ENCODE measurements at places on chromosomes 6 and 20. TPM values are rescaled to one million over a fixed set of nuclear protein-coding genes. Genes with fewer than 3 reads are reported as not detected.

GRCh38 chr20:9019833-9020232, 49.1 kb upstream of the PLCB4 start:
- H3K4me1 ChIP-seq, result no peaks in the 10 kb centered on the region
- DNase-seq, result no peak
- no peaks in the 10 kb centered on the region for H3K36me3 ChIP-seq
- H3K27me3 ChIP-seq, result no peaks in the 10 kb centered on the region
- no peak overlapping the region for H3K27ac ChIP-seq

DNA sequence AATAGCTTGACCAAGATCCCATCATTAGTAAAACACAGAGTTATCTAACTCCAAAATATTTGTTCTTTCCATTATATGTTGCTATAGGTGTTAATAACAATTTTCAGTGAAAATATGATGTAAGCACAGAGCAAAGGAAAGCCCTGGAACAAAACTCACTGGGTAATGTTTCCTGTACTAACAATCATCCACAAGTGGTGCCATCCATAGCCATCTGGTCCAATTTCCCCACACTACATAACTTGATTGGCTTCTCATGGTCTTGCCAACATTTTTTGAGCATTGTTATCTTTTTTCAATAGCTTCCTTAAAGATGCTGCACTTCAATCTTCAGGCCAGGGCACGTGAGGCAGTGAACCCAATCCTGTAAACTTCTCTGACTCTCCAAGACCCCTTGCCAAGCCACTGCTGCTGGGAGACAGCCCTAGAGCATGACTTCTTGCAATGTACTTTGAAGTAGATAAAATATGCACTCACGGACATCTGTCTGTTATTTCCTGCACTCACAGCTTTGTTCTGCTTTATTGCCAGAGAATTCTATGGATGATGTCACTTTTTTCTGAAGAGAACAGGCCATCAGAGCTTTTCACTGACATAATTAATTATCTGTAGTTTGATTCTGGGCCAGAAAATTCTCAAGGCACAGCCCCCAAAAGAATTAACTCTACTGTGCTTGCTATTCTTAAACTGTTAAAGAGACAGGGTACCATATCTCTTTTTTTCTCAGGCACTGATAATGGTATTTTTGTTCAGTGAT, 97.5 kb upstream of the TMEM30A start:
- no peak overlapping the region for H3K27ac ChIP-seq
- H3K36me3 ChIP-seq, result no peaks in the 10 kb centered on the region
- no peaks in the 10 kb centered on the region for H3K27me3 ChIP-seq
- H3K4me3 ChIP-seq, result no peak overlapping the region

DNA sequence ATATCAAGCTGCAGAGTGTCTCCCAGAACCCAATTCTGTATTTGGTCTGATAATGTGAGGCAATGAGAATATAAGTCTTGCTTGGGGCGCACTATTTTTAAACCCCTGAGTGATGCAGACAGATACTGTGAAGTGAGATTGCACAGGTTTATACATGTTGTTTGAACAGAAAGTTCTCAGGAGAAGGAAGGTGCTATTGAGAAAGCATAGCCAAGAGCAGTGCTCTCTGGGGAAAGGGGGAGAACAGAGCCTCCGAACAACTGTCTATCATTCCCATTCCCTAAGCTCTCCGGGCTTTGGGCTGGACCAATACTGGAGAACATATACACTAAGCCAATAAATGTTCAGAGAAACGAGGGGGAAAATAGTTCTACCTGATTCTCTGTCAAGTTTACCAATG, 75.8 kb downstream of the PERP start:
- H3K4me1 ChIP-seq, result no peaks in the 10 kb centered on the region
- DNase-seq, result no peak
- H3K36me3 ChIP-seq, result no peaks in the 10 kb centered on the region
- H3K4me3 ChIP-seq, result no peak overlapping the region
- no peak overlapping the region for H3K27ac ChIP-seq
- no peaks in the 10 kb centered on the region for H3K27me3 ChIP-seq

DNA sequence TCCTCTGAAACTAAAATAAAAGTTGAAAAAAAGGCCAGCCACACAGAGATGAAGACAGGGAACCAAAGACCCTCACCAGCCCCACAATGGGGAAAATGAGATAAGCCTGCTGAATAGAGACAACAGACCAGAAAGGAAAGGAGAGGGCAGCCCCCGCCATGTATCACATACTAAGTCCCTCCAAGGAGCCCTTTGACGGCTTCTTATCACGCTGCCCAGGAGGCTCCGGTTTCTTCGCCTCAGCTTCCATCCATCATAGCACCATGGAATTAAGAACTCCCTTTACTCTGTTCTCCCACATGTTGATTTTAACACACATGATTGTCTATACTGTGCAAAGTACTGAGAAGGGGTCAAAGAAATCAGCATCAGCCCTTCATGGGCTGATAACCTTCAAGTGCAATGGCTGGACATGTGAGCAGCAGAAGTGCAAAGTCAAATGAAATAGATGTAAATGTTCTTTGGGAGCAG, 54.9 kb downstream of the MAP3K5 start:
- peak overlapping the region; percentile 49 for H3K27ac ChIP-seq
- no peak for DNase-seq
- H3K27me3 ChIP-seq, result no peaks in the 10 kb centered on the region
- H3K36me3 ChIP-seq, result no peaks in the 10 kb centered on the region

- no peak overlapping the region for H3K27ac ChIP-seq
- H3K27me3 ChIP-seq, result no peaks in the 10 kb centered on the region
- DNase-seq, result no peak
- H3K36me3 ChIP-seq, result no peaks in the 10 kb centered on the region
These were observed 298.7 kb downstream of the TSHZ2 start for GRCh38 chr20:53270792-53271375.

DNA sequence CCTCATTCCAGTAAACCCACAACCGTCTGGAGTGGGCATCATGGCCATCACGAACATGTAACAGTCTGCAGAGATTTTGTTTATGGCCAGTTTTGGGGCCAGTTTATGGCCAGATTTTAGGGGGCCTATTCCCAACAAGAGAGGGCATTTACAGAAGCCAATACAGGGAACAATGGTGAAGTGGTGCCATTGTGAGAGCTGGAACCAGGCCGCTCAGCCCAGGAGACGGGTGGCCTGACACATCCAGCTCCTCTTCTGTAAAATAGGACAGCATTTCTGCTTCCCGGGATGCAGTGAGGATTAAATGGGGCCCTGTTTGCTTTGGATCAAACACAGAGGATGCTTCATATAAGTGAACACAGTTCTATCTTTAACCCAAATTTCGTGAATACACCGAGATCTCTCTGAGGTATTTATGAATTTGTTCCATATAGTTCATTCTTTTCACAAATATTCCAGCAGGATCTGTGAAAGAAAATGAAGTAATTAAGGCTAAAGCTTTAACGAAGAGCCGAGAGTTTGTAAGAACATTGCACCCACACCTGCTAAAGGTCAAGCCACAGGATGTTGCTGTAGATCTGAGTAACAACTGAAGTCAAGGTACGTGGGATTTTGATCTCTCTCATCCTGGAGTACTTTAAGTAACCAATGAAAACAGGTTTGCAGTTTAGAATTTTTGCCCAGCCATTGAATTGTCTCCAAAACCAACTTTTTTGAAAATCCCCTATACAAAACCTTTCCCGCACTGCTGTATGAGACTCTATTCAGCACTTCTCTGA, 14.5 kb upstream of the SIRPG start:
- H3K27me3 ChIP-seq, result no peaks in the 10 kb centered on the region
- no peak overlapping the region for H3K27ac ChIP-seq
- H3K36me3 ChIP-seq, result no peaks in the 10 kb centered on the region
- no peak overlapping the region for H3K4me3 ChIP-seq
- DNase-seq, result no peak

DNA sequence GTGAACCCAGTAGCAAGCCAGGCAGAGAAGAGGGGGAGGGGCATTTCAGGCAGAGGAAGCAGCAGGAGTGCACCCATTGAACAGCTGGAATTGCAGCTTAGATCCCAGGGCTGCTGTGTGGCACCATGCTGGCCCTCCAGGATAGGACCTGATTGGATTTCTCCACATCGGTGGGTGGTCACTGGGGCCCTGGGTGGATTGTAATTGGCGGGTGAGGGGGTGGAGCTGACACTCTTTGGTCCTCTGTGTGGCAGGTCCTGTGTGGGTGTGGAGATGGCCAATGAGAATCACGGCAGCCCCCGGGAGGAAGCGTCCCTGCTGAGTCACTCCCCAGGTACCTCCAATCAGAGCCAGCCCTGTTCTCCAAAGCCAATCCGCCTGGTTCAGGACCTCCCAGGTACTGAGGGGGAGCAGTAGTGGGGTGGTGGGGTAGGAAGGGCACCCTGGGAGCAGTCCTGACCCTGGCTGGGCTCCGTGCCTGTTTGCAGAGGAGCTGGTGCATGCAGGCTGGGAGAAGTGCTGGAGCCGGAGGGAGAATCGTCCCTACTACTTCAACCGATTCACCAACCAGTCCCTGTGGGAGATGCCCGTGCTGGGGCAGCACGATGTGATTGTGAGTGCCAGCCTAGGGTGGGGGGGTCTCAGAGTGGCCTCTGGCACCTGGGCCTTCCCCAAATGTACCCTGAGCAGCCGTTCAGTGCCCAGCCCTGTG, 4.4 kb downstream of the PCIF1 start:
- H3K4me1 ChIP-seq, result no peaks in the 10 kb centered on the region
- H3K27ac ChIP-seq, result no peak overlapping the region
- no peak overlapping the region for H3K4me3 ChIP-seq

- no peaks in the 10 kb centered on the region for H3K27me3 ChIP-seq
- no peak for DNase-seq
- no peaks in the 10 kb centered on the region for H3K4me1 ChIP-seq
- no peak overlapping the region for H3K4me3 ChIP-seq
- H3K27ac ChIP-seq, result no peak overlapping the region
These were observed 28.6 kb downstream of the MYLIP start for GRCh38 chr6:16157492-16157891.

- peaks cover 8% of the 10 kb centered on the region for H3K4me1 ChIP-seq
- no peak overlapping the region for H3K27ac ChIP-seq
- H3K27me3 ChIP-seq, result no peaks in the 10 kb centered on the region
- no peak for DNase-seq
- no peaks in the 10 kb centered on the region for H3K36me3 ChIP-seq
These were observed 138.2 kb upstream of the SLC22A16 start for GRCh38 chr6:110614586-110614985.

- H3K36me3 ChIP-seq, result no peaks in the 10 kb centered on the region
- no peak overlapping the region for H3K27ac ChIP-seq
- DNase-seq, result no peak
- no peak overlapping the region for H3K4me3 ChIP-seq
These were observed 3.8 kb downstream of the XPO5 start for GRCh38 chr6:43572015-43572414.

GRCh38 chr6:2147261-2147660, 98.1 kb downstream of the GMDS start:
- no peak overlapping the region for H3K27ac ChIP-seq
- no peak overlapping the region for H3K4me3 ChIP-seq
- H3K36me3 ChIP-seq, result no peaks in the 10 kb centered on the region
- H3K4me1 ChIP-seq, result no peaks in the 10 kb centered on the region
- no peak for DNase-seq
- H3K27me3 ChIP-seq, result no peaks in the 10 kb centered on the region

GRCh38 chr6:118202517-118202916, 295.5 kb downstream of the SLC35F1 start:
- no peak for DNase-seq
- no peak overlapping the region for H3K27ac ChIP-seq
- H3K36me3 ChIP-seq, result no peaks in the 10 kb centered on the region
- H3K4me1 ChIP-seq, result no peaks in the 10 kb centered on the region
- no peaks in the 10 kb centered on the region for H3K27me3 ChIP-seq

DNA sequence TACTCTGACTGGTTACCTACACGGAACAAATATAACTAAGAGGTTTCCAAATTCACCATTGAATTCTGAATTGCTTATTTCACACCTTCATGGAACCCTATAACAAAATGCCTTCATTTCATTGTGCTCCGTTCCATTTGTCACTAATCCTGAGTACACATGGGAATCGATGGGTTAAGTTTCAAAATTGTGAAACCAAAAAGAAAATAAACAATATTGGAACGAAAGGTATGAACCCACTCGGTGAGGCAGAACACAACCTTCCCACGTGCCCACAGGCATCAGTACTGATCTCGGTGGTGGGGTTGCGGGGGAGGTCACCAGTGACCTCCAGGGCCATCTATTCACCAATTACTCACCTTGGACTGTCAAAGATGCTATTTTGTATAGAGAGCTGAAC, 34.0 kb downstream of the PLAGL1 start:
- H3K4me1 ChIP-seq, result peaks cover 7% of the 10 kb centered on the region
- no peaks in the 10 kb centered on the region for H3K27me3 ChIP-seq
- H3K27ac ChIP-seq, result no peak overlapping the region
- no peaks in the 10 kb centered on the region for H3K36me3 ChIP-seq
- no peak overlapping the region for H3K4me3 ChIP-seq

The PTCHD4 gene
- not detected for total RNA-seq

The TOX2 gene
- total RNA-seq, result 15.7 TPM

The THBS2 gene
- 17.1 TPM for total RNA-seq

The BMP2 gene
- total RNA-seq, result 16.7 TPM

The PRSS35 gene
- not detected for total RNA-seq

The LINC00237 gene
- total RNA-seq, result not detected

All from transverse colon (tissue), 4 donors.